ENCODE measurements at places on chromosomes 11 and 22.
A peak's percentile ranks its signal among the peaks of the same experiment; 100 is the strongest.

DNA sequence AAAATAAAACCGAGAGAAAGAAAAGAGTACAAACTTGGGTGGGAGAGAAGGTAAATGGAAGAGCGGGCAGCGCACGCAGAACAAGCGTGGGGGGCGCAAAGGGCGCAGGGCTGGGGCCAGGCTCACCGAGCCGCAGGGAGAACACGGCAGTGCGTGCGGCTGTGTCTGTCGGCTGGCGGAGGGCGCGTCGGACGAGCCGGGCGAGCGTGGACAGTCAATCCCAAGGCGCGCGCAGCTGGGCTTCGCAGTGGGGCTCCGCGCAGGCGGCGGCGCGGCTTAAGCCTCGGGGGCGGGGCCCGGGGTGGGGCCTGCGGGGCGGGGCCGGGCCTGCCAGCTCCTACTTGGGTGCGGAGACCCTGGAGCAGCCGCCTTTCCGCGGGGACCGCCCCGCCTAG is at the start of gene UCP2:
UCP2 (minus strand) TSS at position 249 of the 395 bp plus-strand sequence. CDS start 4,465 bp downstream, outside the sequence.
- DNase-seq, result peak; percentile 64

DNA sequence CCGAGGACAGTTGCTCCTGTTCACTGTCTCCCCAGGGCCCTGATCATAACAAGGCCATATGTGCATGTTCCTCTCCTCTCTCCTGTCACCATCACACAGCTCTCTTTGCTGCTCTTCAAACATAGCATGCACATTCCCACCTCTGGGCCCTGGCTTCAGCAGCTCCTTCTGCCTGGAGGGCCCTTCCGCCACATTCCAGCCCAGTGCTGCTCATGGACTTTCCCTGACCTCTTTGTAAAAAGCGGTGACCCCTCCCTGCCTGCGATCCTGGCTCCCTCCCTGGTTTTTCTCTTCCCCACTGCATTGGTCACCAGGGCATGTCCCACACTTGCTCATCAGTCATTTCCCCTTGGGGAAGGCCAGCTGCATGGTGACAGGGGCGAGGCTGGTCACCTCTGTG is 98.2 kb downstream of the MYO18B start:
- no peak for DNase-seq

DNA sequence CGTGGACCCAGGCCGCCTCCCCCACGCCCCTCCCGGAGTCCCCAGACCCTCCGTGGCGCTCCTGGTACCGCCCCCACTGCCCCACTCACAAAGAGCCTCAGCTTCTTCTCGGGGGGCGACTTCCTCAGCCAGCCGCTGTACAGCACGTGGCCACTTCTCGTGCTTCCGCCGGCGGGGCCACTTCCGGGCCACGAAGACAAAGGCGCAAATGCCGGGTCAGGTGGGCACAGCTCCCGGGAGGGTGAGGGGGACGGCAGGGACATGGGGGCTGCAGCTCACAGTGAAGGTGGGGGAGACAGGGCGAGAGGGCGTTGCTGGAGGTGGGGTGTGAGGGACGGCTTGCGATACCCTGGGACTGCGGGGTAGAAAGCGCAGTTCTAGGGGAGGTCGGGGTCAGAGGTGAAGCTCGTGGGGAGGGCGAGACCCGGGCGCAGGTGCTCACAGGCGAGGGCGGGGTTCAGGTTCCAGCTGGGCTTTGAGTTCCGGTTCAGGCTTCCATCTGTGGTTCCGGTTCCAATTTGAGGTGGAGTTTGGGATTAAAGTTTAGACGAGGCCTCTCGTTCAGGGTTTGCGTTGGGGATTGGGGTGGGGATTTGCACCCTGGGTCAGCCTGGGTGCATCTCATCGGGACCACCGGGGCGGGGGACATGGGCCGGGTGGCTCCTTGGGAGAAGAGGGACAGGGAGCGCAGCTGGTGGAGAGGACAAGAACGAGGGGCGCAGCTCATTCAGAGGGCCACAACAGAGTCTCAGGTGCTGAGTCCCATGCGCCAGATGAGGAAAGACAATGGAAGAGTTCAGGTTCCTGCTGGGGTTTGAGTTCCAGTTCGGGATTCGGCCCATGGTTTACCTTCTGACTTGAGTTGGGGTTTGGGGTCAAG is at the start of gene GAB4:
GAB4 (minus strand) TSS at position 371 of the 880 bp plus-strand sequence; CDS start at position 263, 108 bp downstream.
- no peak for DNase-seq

GRCh38 chr11:64035576-64035975 is at the start of gene FLRT1:
Gene FLRT1, plus strand, starts transcription at chr11:64035931. Its CDS starts 80,337 bp downstream, at chr11:64116268.
- DNase-seq, result no peak

DNA sequence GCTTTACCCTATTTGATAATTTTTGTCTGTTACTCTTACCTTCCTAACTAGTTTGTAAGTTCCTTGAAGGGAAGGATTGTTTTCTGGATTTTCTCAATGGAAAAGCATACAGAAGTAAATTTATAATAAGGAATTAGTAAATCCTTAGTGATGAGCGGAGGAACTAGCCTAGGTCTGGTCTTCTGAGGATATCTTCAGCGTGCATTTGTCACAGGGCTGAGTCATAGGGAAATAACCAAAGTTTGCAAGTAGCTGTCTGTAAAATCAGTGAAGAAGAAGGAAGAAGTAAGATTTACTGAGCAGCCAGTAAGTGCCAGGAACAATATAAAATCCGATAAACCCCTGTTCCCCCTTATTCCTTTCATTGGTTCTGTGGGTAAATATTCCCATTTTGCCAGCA is 162.7 kb upstream of the SORL1-AS1 start:
- no peak for DNase-seq

DNA sequence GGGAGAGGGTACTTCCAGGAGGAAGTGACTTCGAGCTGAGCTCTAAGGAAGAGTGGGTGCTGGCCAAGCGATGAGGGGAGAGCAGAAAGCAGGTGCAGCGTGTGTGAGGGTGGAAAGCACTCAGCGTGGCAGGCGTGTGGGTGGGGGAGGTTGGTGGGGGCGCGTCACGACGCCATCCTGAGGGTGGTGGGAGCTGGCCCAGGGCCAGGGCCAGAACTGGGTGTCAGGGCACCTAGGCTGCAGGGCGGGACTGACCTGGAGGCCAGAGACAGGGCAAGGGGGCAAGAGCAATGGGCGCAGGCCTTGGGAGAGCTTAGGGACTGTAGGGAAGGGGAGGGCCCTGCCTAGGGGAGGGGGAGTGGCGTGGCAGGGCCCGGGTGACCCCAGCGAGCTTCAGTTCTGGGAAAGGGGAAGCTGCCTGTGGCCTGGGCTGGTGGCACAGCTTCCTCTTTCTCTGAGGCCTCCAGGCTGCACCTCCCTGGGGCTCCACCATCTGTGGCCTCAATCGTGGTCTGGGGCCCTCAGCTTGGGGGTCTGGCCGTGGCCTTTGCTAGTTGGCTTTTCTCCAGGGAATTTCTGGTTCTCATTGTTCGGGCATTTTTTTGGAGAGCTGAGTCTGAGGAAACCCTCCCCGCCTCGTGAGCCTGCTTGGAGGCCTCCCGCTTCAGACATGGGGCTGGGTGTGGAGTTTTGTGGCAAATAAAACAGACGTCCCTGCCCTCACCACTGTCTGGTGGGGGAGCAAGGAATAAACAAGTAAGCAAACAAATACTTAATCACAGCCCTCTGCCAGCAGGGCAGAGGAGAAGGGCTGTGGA is 8.9 kb downstream of the RELT start:
- DNase-seq, result no peak

DNA sequence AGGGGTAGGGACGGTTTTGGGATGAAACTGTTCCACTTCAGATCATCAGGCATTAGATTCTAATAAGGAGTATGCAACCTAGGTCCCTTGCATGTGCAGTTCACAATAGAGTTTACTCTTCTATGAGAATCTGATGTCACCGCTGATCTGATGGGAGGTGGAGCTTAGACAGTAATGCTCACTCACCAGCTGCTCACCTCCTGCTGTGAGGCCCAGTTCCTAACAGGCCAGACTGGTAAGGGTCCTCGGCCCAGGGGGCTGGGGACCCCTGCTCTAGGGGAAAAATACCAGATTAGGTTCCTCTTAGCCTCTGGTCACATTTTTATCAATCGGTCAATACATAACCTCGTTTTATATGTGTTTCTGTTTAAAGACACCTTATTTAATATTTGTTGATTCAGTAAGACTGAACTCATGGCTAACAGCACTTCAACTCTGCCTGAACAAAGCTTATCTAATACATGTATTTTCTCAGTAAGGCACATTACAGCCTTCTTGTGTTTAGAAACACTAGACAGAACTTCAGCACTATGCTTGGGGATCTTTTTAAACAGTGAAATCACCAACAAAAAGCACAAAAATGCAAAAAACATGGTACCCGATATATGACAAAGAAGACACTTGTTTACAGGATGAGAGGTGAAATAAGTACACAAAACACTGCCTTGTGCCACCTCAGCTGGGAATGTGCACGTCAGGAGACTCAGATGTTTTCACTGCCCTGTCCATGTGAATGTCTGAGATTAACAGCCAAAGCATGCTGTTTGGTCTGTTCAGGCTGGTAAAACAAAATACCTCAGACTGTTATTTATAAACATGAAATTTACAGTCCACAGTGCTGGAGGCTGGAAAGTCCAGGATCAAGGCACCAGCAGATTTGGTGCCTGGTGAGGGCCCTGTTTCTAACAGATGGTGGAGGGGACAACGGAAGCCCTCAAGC is 107.5 kb downstream of the USP35 start:
- no peak for DNase-seq

Measured in stimulated activated CD4-positive, alpha-beta T cell treated with anti-CD3 and anti-CD28 coated beads, TNF-alpha, amount 100 ng/mL, for 4 hours (primary cell).